ENCODE measurements at places on chromosomes 3 and 15.

DNA sequence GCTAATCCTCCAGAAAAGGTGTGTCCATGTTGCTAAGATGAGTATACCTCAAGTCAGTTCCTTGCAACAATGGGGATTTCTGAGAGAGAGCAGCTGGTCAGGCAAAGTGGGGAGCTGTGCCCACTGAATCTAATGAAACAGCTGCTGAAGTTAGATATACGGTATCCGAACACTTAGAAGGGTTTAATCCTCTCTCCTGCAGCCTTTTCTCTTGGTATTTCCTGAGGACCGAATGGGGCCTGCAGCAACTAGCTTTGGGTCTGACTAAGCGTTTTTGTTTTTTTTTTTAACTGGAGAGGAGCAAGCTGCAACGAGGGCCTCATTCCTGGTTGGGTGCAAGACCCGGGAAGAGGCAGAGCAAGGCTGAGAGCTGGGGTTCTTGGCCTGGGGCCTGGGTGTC, 37.6 kb upstream of the BNC1 start:
- DNase-seq, result no peak

DNA sequence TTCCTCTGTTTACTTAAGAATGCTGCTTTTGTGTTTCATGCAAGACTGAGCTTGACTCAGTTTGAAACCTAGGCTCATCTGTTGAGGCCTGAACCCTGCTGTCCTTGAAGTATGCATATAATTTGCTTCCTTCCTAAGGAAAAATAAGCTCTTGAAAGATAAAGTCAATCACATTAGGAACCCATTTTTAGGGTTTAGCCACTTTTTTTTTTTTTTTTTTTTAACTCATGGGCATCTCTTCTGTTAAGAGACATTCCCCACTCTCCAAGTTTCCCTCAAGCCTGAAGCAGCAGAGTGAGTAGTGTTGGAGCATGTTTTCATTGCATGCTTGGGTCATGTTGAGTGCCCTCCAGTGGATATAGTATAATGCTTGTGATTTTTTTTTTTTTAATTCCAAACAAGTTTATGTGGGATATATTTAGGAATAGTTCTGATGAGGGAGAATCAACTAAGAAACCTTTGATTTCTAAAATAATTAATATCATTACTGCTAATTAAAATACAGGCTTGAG, 3.6 kb downstream of the CTNNB1 start:
- no peak for DNase-seq

DNA sequence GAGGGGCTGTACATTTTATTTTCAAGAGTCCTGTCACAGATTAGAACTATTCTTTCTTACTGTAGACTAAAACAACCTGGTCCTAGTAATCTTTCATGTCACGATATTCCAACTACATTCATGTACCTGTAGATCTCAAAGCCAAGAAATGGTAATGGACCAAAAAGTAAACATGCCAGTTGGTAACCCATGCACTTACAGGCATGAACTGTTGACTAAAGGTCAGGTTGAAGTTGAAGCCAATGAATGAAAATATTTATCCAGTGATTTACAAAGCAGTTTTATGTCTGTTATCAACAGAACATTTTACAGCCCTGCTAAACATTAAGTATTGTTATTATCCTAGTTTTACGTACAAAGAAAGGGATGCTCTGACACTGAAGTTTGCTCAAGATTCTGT, 25.3 kb downstream of the LRRC57 start:
- DNase-seq, result no peak

DNA sequence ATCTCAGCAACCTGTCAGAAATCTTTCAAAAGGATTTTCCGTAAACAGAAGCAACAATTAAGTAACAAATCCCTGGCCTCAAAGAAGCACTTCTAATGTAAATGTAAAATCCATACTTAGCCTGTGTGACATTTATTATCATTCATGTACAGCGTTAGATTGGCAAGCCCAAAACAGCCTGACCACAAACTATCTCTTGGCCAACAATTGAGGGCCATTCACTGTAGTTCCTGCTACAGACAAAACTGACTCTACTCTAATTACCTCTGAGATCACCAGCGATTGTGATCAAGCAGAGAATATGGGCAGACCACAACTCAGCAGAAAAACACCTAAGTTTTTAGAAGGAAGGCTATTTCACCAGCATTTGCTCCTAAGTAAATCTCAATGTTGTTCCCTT, 9.2 kb downstream of the SHQ1 start:
- DNase-seq, result no peak

DNA sequence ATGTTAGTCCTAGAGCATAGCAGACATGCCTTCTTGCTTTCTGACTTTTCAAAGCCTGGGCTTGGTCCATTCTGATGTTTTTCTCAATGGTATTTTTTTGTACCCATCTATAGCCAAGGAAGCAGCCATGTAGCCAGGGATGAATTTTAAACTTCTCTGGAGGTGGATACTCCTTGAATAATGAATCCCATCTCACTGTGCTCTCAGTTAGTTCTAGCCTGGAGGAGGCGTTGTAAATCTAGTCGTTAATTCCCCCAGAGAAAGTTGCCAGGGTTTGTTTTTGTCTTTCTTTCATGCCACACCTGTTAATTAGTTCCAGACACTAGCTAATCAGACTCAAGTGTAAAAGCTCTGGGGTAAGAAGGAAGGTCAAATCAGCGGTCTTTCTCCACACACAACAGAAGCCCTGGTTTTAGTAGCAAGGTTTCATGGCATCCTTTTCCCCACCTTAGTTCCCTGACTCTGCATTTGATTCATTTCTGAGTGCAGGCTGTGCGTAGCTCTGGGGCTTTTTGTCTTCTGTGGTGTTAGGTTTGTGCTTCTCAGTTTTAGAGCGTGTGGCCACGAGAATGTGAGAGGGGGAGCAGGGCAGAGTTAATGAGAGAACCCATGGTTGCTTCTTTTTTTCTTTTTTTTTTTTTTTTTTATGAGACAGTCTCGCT, 19.7 kb downstream of the PTPRG start:
- no peak for DNase-seq

GRCh38 chr3:159938714-159939113, 49.9 kb upstream of the IL12A start:
- no peak for DNase-seq

Measured in NCI-H2107 (cell line).